ENCODE measurements at places on chromosomes 11 and 22. TPM values are rescaled to one million over a fixed set of nuclear protein-coding genes. Genes with fewer than 3 reads are reported as not detected.

GRCh38 chr22:36493690-36494110 lies 12.3 kb upstream of the TXN2 start:
- no peak for DNase-seq

OR8D4 gene
- not detected for polyA plus RNA-seq

- DNase-seq, result no peak
Observed at GRCh38 chr11:126512741-126513715, 157.5 kb downstream of the ST3GAL4 start.

DNA sequence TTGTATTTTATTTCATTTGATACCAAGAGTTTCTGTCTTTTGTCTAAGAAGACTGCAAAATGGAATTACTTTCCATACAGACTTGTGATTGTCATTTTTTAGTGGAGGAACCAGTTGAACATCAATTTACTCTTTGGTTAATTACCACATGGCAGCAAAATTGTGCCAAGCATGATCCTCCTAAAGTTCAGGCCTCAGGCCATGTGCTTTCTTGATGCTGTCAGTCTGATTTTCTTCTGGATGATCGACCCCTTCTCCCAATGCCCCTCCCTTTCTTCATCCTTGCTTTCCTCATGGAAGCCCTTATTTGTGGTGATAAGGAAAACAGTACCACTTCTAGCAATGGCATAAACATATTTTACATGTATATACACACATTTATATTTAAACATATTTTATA lies 76.2 kb downstream of the SVIP start:
- no peak for DNase-seq

OR8G5 gene
- polyA plus RNA-seq, result not detected

DNA sequence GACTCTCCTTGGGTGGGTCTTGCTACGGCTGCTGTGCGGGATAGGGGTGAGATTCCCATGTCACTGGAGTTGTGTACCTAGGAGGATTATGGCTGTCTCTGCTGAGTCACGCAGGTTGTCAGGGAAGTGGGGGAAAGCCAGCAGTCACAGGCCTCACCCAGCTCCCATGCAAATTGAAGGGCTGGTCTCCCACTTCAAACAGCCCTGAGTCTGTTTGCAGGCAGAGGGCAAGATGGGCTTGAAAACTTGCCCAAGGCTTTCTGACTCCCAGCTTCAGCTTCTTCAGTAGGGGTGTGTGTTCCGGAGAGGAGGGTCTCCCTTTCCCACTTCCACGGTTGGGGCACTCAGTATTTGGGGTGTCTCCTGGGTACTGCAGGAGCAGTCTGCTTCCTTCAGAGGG lies 10.9 kb upstream of the SC5D start:
- DNase-seq, result no peak

DDX10 gene
- 79.5 TPM for polyA plus RNA-seq

ZNF214 gene
- 14.0 TPM for polyA plus RNA-seq

PGR gene
- polyA plus RNA-seq, result 0.03 TPM

KRTAP5-2 gene
- not detected for polyA plus RNA-seq

DNA sequence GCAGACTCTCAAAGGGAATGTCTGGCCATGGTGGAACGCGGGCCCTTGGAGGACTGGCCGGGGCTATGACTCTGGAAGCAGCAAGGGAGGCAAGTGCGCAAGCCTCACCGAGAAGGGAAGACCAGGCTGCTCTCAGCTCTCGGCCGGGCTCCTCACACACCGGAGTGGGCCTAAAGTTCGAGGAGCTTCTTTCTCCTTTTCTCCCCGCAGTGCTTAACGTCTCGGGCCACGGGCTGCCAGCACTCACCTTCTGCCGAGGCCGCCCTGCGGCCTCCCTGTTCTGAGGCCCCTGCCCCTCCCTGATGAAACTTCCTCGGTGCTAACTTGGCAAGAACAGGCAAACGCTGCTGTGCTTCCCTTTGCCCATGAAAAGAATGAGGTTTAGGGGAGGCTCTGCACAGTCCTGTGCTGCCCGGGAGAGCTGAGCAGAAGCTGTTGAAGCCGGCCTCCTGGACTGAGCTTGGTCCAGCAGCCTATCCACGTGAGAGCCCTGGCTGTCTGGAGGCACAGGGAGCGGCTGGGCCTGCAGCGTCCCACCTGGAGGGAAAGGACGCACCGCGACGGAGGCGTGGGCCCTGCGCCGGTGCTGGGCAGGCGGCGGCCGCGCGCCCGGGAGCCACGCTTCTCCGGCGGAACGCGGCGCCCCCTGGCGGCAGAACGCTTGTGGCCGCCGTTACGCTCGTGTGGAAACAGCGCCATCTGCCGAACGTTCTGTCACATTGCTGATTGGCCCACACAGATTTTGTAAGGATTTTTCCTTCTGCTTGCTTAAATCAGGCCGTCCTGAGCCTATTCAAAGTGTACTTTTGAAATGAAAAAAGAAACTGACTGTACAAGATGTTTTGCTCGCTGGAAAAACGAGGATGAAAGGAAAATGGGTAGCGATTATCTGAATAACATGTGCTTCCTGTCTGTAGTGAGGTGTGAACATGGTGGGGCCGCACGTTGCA lies 65.0 kb upstream of the TMEM45B start:
- peak; percentile 70 for DNase-seq

ARHGAP8 gene
- polyA plus RNA-seq, result 44.4 TPM

MUC5AC gene
- 0.03 TPM for polyA plus RNA-seq

DNA sequence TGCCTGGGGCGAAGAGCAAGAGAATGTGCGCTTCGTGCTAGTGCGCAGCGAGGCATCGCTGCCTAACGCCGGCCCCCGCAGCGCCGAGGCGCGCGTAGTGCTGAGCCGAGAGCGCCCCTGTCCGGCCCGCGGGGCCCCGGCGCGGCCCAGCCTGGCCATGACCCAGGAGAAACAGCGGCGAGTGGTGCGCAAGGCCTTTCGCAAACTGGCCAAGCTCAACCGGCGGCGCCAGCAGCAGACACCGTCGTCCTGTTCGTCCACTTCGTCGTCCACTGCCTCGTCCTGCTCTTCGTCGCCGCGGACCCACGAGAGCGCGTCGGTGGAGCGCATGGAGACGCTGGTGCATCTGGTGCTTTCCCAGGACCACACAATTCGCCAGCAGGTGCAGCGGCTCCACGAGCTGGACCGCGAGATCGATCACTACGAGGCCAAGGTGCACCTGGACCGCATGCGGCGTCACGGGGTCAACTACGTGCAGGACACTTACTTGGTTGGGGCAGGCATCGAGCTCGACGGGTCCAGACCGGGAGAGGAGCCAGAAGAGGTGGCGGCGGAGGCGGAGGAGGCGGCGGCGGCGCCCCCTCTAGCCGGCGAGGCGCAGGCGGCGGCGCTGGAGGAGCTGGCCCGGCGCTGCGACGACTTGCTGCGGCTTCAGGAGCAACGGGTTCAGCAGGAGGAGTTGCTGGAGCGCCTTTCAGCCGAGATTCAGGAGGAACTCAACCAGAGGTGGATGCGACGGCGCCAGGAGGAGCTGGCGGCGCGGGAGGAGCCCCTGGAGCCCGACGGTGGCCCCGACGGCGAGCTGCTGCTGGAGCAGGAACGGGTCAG lies 1.0 kb downstream of the RASSF10 start:
- DNase-seq, result peak; percentile 50

- no peak for DNase-seq
Observed at GRCh38 chr11:68002575-68002937, 1.3 kb downstream of the UNC93B1 start.

DNA sequence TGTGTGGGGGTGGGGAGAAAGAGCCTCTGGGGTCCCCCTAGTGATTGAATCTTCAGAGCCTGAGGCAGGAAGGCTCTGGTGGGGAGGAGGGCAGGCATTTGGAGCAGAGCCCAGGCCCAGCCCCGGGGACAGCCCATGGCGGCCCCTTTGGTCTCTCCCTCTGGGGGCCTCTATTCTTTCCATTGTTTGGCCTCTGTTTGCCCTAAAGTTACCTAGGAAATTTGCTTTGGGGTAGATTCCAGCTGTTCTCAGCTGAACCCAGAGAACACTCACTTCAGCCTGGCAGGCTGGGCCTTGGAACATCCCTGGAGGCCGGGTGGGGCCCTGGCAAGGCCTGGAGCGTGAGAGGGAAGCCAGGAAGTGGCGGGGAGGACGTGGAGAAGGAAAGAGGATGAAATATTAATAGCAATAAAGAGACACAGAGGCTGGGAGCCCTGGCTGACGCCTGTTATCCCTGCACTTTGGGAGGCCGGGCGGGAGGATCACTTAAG lies 22.9 kb upstream of the A4GALT start:
- DNase-seq, result no peak

MRGPRX1 gene
- polyA plus RNA-seq, result not detected

DNA sequence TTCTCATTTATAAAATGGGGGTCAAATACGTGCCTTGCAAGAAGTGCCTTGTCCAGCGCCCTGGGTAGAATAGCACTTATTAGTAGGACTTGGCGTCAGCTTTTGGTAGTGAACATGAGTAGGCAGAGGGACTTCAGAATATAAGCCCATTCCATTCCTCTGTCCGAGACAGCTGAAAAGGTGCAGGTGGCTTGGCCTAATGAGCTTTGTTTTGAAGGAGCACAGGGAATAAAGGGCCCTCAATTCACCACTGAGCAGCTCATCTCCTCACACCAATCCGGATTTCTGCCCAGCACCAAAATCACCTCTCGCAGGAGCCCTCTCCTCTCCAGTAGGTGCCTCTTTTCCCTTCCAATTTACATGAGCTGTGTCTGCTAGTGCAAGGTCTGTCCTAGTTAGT lies 91.2 kb downstream of the DSCAML1 start:
- DNase-seq, result no peak

DNA sequence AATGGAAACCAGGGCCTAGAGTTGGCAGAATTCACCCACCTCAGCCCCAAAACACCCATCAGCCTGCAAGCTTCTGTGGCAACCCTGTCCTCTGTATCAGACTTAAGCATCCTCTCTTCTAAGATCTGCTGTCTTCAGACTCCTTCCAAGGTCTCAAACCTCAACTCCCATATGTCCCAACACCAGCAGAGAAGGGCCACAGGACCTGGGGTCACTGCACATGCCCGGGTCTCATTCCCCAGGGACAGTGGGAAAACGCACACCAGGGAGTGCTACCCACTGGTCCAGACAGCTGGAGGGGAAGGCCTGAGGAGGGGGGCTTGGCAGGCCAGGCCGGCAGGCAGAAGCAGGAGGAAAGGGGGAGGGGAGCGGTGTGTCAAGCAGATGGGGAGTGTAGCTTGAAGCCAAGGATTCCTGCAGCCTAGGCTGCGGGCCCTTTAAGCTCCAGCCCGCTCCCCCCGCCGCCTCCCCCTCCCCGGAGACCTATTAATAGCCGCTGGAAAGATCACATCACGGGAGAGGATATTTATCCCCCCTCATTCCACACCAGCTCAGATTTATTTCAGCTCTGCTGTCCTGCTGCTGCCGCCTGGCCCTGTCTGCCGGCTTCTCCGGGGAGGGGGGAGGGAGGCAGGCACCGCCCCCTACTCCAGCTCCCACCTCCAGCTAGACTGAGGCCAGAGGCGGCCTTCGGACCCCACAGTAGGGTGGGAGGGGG lies 16.7 kb downstream of the BCL9L start:
- peak; percentile 94 for DNase-seq

CCDC87 gene
- 0.27 TPM for polyA plus RNA-seq

DNA sequence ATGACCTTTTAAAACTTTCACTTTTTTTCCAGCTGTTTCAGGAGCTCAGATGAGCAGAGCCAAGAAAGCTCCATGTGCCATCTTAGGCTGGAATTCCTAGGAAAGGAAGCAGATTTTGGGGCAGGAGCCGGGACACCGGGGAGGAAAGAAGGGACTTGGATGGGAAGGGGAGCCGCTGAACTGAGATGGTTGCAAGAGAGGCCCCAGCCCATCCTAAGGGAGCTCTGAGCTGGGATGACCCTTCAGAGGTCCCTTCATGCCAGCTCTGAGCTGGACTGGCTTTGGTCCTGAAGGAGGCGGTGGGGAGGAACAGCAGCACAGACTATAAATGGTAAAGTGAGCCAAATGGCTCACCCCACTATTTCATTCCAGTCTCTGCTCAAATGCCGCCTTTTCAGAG lies 55.2 kb upstream of the SLC22A12 start:
- no peak for DNase-seq

- no peak for DNase-seq
Observed at GRCh38 chr11:25068451-25068850, 571.6 kb downstream of the LUZP2 start.

ZPR1 gene
- polyA plus RNA-seq, result 59.2 TPM

- no peak for DNase-seq
Observed at GRCh38 chr11:3950996-3951660, 95.7 kb downstream of the STIM1 start.

IL18 gene
- polyA plus RNA-seq, result 9.9 TPM

DNA sequence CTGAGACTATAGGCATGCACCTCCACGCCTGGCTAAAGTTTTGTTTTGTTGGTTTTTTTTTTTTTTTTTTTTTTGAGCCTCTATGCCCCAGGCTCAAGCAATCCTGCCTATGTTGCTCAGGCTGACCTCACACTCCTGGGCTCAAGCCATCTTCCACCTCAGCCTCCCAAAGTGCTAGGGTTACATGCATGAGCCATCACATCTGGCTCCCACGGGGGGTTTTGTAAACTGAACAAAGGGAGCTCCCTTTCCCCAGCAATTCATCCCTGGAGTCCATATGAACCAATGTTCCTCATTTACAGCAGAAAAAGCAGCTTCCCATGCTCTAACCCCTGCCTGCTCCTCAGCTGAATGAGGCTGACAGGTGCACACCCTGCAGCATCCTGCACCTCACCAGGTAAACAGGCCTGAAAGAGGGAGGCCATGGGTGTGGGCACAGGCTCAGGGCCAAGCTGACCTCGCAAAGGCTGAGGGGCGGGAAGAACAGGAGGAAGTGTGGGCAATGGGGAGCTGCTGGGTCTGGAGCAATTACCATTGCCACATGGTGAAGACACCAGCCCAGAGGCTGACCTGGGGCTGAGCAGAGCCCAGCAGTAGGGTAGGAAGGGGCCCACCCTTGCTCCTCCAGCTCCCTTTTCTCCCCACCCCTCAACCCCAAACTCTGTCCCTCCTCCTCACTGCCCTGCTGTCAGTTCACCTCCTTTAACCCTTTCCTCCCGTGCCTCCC lies 58.2 kb downstream of the RBX1 start:
- no peak for DNase-seq

GRCh38 chr22:31952094-31952401 lies 7.7 kb downstream of the YWHAH start:
- DNase-seq, result no peak

SMPD1 gene
- 34.1 TPM for polyA plus RNA-seq

C11orf97 gene
- 0.20 TPM for polyA plus RNA-seq

VSIG10L2 gene
- not detected for polyA plus RNA-seq

- DNase-seq, result peak; percentile 61
Observed at GRCh38 chr11:92225568-92226330, 1.1 kb downstream of the FAT3 start.

IGF2 gene
- 738 TPM for polyA plus RNA-seq

- DNase-seq, result no peak
Observed at GRCh38 chr22:39270280-39270679, 25.5 kb upstream of the PDGFB start.

TKFC gene
- 58.3 TPM for polyA plus RNA-seq

DNA sequence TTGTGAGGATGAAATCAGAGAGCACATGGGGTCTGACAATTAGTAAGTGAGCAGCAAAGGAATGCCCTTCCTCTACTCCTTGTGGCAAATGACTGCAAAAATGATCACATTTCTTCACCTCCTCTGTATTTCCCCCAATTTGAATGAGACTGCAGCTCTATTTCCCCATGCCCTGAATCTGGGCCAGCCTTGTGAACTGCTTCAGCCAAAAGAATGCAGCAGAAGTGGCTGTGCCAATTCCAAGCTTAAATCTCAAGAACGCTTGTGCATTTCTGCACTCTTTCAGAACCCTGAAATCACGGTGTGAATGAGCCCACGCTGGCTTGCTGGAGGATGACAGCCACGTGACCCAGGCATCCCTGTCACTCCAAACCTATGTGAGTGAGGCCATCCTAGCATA lies 9.9 kb downstream of the SLC43A3 start:
- no peak for DNase-seq

B4GALNT4 gene
- 65.8 TPM for polyA plus RNA-seq

Measured in left kidney (tissue), 8 donors.